ENCODE measurements at places on chromosomes 2 and 18.

DNA sequence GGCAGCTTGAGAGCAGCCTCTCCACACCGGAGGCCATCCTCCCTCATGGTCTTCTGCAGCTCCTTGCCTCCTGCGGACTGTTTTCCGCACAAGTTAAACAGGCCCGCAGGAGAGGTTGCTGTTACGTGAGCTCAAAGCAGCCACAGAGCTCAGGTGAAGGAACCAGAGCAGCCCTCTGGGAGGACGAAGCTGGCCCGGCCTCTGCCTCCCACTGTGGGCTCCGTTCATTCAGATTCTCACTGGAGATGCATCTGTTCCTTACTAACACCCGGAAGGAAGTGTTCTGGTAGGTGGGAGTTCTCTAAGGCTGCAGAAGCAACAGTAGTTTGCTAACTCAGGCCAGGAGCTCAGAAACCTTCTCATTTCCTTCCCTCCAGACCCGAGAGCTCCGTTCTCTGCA lies 10.9 kb downstream of the DIPK1C start:
- DNase-seq = no peak
- H3K36me3 ChIP-seq = no peaks in the 10 kb centered on the region
- no peaks in the 10 kb centered on the region for H3K27me3 ChIP-seq
- H3K4me3 ChIP-seq = no peak overlapping the region

DNA sequence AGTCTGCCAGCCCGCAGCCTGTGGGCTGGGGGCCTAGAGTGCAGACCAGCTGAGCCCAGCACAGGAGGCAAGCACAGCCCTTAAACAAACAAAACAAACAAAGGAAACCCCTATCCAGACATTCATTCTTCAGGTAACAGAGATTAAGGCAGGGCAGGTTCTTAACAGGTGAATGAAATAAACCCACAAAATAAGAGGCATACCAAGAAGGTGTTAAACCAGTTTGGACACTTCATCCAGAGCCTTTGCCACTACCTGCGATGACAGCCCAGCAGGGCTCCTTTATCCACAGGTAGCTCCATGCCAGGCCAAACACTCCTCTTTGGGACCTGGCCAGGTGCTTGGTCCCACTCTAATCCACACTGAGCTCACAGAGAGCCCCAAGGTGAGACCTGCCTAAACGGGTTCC lies 209.7 kb upstream of the SIX2 start:
- peaks cover 2% of the 10 kb centered on the region for H3K27me3 ChIP-seq
- DNase-seq = no peak
- H3K4me1 ChIP-seq = no peaks in the 10 kb centered on the region
- H3K27ac ChIP-seq = no peak overlapping the region

- no peaks in the 10 kb centered on the region for H3K27me3 ChIP-seq
- no peaks in the 10 kb centered on the region for H3K4me1 ChIP-seq
- no peak for DNase-seq
- H3K36me3 ChIP-seq = no peaks in the 10 kb centered on the region
- no peak overlapping the region for H3K27ac ChIP-seq
Measured at GRCh38 chr2:16167870-16168426, 227.6 kb downstream of the MYCN start.

DNA sequence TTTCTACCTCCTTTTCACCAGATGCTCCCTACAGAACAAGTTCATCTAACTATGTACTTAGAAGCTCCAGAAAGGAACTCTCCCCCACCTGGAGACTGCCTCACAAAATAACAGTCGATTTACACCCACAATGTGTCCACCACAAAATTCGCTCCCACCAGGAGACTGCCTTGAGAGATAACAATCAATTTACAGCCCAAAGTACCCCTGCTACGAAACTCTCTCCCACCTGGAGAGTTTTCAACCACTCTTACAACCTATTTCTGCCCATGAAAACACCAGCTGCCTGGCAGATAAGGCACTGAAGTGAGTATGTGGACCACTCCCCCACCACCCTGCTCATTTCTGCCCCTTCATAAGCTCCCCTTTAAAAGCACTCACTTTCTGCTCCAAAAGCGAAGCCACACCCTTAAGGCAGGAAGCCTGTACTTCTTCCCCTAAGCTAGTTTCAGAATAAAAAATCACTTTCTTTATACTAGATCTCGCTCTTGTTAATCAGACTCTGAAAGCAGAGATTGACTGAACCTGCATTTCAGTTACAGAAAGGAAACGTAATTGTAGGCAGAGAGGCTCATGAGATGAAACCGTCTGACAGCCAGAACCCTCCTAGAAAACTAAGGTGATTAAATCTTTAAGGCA lies 94.4 kb upstream of the RBBP8 start:
- no peak overlapping the region for H3K4me3 ChIP-seq
- no peak for DNase-seq
- H3K27me3 ChIP-seq = peaks cover 5% of the 10 kb centered on the region
- no peaks in the 10 kb centered on the region for H3K36me3 ChIP-seq
- peaks cover 12% of the 10 kb centered on the region for H3K4me1 ChIP-seq

- H3K36me3 ChIP-seq = no peaks in the 10 kb centered on the region
- DNase-seq = no peak
- H3K4me1 ChIP-seq = peaks cover 13% of the 10 kb centered on the region
- no peaks in the 10 kb centered on the region for H3K27me3 ChIP-seq
- no peak overlapping the region for H3K27ac ChIP-seq
Measured at GRCh38 chr18:35611518-35611917, 30.0 kb downstream of the GALNT1 start.

DNA sequence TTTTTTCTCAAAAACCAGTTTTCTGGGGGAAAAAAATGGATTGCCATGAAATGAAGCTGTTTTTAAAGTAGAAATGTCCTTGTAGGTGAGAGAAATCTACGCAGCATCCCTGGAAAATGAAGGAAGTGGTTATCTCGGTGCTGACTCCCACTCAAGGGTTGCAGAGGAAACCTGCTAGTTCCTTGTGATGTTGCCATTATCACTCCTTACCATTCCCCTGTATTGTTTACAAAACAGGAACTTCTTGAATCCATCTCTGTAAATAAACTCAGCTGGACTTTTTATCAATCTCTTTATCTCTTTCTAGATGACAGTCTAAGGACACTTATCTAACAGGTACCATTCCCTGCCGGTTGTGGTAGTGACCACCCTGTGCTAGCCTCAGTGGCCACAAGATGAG lies 61.2 kb downstream of the FEZ2 start:
- no peaks in the 10 kb centered on the region for H3K27me3 ChIP-seq
- H3K36me3 ChIP-seq = no peaks in the 10 kb centered on the region
- H3K4me3 ChIP-seq = no peak overlapping the region
- H3K4me1 ChIP-seq = no peaks in the 10 kb centered on the region
- no peak for DNase-seq

DNA sequence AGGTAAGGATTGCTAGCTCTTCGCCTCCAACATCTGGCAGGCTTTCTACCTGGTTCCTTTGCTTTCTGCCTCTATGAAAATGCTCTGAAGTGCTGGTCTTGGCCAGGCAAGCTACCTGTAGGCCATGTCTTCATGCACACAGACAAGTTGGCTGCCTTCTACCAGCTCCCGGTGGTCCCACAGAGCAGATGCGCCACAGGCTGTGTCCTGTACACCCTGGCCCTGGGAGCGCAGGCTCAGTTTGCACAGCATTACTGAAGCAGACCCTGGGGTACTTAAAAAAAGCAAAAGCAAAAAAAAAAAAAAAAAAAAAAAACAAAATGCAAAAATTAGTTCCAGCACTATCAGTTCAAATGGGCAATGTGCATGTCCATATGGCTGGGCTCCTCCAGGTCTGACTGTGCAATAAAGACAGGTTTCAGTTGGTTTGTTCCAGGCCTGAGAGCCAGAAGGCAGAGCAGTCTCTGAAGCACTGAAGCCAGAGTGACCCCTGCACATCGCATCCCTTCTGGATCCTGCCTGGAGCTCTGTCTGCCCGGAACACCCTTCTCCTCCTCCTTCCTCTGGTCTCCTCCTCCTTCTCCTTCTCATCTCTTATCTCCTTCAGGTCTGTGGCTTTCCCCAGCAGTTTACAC lies 288.0 kb upstream of the REV1 start:
- no peaks in the 10 kb centered on the region for H3K27me3 ChIP-seq
- H3K36me3 ChIP-seq = no peaks in the 10 kb centered on the region
- DNase-seq = no peak
- H3K4me1 ChIP-seq = no peaks in the 10 kb centered on the region

DNA sequence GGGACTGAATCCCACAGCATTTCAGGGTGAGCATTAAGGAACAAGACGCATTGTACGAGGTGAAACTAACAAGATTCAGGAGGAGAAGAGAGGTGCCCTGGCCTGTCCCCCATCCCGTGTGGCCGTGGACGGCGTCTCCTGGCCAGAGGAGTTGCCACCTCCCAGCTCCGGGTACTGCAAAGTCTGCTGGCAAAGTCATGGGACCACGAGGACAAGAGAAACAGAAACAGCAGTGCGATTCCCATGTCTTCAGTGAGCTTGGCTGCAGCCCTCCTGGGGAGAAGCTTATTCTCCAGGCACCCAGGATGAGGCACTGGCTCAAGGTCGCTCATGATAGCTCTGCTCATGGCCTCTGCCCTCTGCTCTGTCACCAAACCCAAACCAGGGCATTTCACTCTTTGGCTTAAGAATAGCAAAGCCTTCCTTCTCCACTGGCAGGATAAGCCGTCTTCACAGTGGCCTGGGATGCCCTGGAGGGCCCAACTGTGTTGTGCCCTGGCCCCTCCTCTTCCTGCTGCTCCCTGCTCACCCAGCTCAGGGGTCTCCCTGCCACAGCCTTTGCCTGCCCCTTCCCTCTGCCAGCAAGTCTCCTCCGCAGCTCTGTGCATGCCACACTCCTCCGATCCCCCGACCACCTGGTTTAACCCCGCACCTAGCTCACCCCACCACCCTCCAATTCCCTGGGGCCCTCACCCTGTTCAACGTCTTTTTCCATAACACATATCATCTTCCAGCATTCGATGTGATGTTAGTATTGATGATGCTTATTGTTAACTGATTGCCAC lies 144.8 kb downstream of the PXDN start:
- no peaks in the 10 kb centered on the region for H3K4me1 ChIP-seq
- no peaks in the 10 kb centered on the region for H3K27me3 ChIP-seq
- no peaks in the 10 kb centered on the region for H3K36me3 ChIP-seq
- no peak overlapping the region for H3K4me3 ChIP-seq

DNA sequence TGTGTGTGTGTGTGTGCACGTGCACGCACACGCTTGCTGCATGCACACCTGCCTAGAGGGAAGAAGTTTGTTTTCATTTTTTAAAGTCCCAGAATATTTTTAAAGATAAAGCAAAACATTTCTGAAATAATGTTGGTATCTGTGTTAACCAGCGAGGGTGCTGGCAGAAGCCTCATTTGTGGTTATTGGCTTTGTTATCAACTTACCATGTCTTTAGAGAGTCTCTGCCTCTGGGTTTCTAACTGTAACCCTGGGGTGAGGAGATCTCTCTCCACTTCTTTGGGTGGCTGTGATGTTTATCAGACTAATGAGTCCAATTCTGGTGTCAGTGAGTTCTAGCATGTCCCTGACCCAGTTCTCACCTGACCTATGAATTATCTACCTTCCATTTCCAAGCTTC lies 927.6 kb upstream of the FANCL start:
- no peaks in the 10 kb centered on the region for H3K4me1 ChIP-seq
- no peak overlapping the region for H3K4me3 ChIP-seq
- no peaks in the 10 kb centered on the region for H3K36me3 ChIP-seq
- no peaks in the 10 kb centered on the region for H3K27me3 ChIP-seq
- DNase-seq = no peak

GRCh38 chr2:10444463-10444862 lies 3.7 kb downstream of the ODC1 start:
- H3K4me1 ChIP-seq = peaks cover 36% of the 10 kb centered on the region
- H3K27ac ChIP-seq = no peak overlapping the region
- H3K4me3 ChIP-seq = no peak overlapping the region
- peaks cover 55% of the 10 kb centered on the region for H3K36me3 ChIP-seq
- DNase-seq = no peak

GRCh38 chr18:66558773-66559172 lies 45.1 kb downstream of the CDH19 start:
- H3K27ac ChIP-seq = no peak overlapping the region
- no peaks in the 10 kb centered on the region for H3K4me1 ChIP-seq
- no peak for DNase-seq
- H3K36me3 ChIP-seq = no peaks in the 10 kb centered on the region

DNA sequence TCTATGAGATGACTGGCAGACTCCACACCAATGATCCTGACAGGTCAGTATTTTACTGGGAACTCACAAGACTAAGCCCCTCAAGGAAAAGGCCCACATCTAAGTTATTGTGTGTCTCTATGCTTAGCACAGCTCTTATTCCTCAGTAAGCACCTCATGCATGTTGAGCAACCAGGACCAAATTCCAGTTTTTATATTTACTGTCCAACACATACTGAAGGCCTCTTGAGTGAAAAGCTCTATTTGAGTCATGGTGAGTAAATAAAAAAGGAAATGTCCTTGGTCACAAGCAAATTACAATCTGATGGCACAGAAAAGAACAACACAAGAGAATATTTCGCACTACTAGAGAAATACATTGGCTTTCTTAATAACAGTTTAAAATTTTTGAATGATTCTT lies 87.9 kb upstream of the ETAA1 start:
- no peaks in the 10 kb centered on the region for H3K27me3 ChIP-seq
- no peak for DNase-seq
- H3K36me3 ChIP-seq = no peaks in the 10 kb centered on the region
- H3K4me3 ChIP-seq = no peak overlapping the region
- no peak overlapping the region for H3K27ac ChIP-seq
- no peaks in the 10 kb centered on the region for H3K4me1 ChIP-seq

- no peak overlapping the region for H3K4me3 ChIP-seq
- no peak for DNase-seq
- H3K27me3 ChIP-seq = no peaks in the 10 kb centered on the region
- no peaks in the 10 kb centered on the region for H3K36me3 ChIP-seq
Measured at GRCh38 chr2:118469103-118469502, 378.3 kb downstream of the EN1 start.

GRCh38 chr2:200509235-200509611 lies 645 bp downstream of the KCTD18 start:
- H3K27ac ChIP-seq = peak overlapping the region; percentile 73
- peaks cover 23% of the 10 kb centered on the region for H3K4me1 ChIP-seq
- H3K36me3 ChIP-seq = no peaks in the 10 kb centered on the region
- no peaks in the 10 kb centered on the region for H3K27me3 ChIP-seq
- H3K4me3 ChIP-seq = peak overlapping the region; percentile 81

DNA sequence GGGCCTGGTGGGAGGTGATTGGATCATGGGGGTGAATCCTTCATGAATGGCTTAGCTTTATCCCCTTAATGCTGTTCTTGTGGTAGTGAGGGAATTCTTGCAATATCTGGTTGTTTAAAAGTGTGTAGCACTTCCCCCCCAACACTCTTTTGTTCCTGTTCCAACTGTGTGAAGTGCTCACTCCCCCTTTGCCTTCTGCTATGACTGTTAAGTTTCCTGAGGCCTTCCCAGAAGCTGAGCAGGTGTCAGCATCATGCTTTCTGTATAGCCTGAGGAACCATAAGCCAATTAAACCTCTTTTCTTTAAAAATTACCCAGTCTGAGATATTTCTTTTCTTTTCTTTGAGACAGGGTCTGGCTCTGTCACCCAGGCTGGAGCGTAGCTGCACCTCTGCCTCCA lies 139.4 kb downstream of the RNF152 start:
- no peak for DNase-seq
- no peaks in the 10 kb centered on the region for H3K27me3 ChIP-seq
- H3K27ac ChIP-seq = no peak overlapping the region
- H3K4me3 ChIP-seq = no peak overlapping the region
- no peaks in the 10 kb centered on the region for H3K36me3 ChIP-seq

- H3K27me3 ChIP-seq = no peaks in the 10 kb centered on the region
- no peak overlapping the region for H3K4me3 ChIP-seq
- no peak overlapping the region for H3K27ac ChIP-seq
- H3K4me1 ChIP-seq = no peaks in the 10 kb centered on the region
Measured at GRCh38 chr2:68669651-68670050, 26.3 kb downstream of the PROKR1 start.

Measured in CD4-positive, alpha-beta memory T cell (primary cell).